MG63 (cell line): ENCODE measurements at places on chromosomes 6 and 20.

- no peak for DNase-seq
Measured at GRCh38 chr6:82761674-82762345, 303.8 kb downstream of the UBE3D start.

DNA sequence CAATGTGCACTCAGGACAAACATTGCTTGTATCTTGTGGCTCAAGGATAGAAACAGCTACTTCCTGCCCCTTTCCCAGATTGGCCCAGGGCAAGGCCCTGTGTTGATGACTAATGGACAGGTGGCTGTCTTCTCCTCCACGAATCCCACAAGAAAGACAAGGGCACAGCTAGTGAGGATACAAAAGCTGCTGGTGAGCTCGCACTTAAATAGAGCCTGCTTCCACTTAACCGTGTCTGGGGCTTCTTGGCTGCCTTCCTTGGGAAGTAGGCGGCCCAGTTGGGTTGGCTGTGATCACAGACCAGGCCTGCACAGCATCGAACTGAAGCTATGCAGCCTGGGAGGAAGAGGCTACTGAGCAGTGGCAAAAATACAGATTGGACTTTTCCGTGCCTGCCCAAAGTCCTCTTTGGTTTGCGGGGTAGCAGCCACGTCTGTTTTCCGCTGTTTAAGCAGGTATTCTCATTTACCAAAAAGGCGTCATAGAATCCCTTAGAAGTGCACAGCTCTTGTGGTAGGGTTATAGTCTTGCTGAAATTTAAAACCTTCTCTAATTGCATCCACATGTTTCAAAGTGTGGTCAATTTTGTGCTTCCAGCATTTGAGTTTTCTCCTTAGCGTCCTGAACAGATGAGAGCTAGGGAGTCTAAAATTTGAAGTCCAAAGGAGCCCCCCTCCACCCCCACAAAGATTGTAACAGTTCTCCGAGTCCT, 23.0 kb upstream of the NAA20 start:
- DNase-seq: peak; percentile 38

- no peak for DNase-seq
Measured at GRCh38 chr6:154476494-154476893, 34.0 kb downstream of the CNKSR3 start.

DNA sequence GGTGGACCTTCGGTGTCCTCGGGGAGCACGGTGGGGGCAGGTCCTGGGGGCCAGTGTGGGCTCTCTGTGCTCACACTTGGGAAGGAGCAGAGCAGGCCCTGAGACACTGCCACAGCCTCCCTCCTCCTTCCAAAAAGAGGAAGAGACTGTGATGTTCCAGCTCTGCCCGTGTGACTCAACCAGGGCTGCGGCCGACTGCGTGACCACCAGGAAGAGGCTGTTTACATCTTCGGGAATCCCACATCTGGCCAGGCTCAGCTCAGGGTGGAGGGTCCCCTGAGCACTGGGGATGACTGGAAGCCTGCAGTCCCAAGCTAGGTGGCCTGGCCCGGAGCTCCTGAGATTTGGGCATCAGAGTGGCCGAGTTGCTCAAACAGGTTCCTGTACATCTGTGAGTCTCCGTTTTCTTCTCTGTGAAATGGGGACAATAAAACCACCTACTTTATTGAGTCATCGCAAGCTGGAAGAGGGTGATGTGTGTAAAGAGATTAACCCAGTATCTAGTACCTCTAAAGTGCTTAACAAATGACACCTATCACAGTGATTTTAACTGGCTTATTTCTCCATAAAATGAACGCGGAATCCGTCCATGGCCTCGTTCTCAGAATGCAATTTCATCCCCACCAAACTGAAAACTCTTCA, 242.1 kb downstream of the DLL1 start:
- DNase-seq: peak; percentile 81

DNA sequence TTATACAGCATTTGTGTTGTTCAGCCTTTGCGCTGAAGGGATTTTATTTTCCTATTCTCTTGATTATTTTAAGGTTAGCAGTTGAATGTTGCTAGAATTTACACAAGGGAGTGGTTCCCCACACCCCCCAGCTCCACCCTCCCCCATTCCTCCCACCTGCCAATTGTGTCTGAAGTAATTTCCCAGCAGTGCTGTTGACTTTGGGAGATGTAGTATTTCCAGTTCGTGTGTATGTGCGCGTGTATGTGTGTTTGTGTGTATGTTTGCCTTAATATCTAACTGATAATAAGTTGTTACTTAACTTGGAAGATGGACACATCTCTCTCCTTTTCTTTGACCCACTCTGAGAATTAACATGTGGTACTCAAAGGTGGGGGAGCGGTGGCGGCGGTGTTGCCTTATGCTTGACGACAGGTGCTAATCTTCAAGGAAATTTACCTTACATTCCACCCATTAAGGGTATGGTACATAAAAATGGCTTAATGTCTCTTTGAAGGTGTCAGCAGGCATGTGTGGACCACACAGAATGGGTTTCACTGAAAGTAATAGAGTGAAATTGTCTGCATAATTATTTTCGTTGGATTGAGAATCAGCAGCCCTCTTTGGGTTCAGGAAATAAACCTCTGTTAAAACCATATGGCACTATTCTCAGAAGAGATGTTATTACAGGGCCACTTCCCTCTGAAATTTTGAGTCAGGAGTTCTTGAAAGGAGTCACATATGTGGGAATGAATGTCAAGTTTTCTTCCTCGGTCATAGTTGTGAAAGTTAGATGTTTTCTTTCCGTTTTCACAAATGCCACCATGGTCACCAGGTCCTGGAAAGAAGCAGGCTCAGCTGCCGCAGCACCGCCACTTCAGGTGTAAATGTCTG, 95.6 kb upstream of the SUPT3H start:
- DNase-seq: no peak

DNA sequence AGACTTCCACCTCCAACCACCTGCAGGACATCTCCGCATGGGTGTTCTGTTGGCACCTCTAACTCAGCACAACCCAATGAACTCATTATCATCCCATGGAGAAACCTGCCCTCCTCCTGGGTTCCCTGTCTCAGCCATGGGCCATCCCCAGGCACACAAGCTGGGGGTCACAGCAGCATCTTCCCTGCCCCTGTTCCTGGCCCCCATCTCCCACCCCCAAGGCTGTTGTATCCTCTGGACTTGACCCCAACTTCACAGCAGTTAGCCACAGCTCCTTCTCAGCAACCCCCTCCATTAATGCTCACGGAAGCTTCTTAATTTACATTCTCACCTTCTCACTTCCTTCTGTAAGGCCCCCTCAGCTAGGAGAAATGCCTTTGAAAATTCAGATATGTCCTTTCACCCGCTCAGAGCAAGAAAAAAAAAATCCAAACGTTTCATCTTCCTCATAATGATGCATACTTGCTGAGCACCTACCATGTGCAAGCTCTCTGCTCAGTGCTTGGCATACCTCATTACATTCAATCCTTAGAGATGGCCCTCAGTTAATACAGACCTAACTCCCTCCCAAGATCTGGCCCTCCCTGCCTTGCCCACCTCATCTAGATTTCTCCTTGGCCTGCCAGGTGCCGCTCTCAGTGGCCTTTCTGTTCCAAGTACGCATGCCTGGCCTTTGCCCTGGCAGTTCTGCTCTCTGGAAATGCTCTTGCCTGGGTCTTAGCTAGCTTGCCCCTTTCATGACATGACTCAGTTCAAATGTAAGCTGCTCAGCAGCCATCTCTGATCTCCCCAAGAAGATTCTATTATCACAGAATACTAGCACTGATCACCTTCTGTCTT, 2.5 kb upstream of the NELFCD start:
- DNase-seq: no peak
